ENCODE measurements at places on chromosomes 3 and 15.

DNA sequence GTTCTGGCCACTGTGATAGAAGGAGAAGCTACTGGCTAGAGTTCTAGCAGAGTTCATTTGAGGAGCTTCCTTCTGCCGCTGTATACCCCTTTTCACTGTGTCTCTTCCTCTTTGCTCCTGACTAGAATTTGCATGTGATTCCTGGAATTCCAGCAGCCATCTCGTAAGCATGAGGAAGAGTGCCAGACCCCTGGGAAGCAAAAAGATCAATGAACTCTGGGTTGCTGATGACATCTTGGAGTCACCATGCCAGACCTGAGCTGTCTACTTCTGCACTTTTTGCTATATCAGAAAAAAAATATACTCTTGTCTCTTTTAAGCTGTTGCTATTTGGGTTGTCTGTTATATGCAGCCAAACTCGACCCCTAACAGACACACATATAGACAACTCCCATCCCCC, 3.7 kb upstream of the ADAMTS17 start:
- no peak for DNase-seq

GRCh38 chr3:40765884-40766283, 241.1 kb downstream of the ZNF621 start:
- no peak for DNase-seq

GRCh38 chr3:129077222-129077621, 16.6 kb downstream of the GP9 start:
- DNase-seq: no peak

- no peak for DNase-seq
Measured at GRCh38 chr15:55800216-55800615, 57.3 kb upstream of the PRTG start.

DNA sequence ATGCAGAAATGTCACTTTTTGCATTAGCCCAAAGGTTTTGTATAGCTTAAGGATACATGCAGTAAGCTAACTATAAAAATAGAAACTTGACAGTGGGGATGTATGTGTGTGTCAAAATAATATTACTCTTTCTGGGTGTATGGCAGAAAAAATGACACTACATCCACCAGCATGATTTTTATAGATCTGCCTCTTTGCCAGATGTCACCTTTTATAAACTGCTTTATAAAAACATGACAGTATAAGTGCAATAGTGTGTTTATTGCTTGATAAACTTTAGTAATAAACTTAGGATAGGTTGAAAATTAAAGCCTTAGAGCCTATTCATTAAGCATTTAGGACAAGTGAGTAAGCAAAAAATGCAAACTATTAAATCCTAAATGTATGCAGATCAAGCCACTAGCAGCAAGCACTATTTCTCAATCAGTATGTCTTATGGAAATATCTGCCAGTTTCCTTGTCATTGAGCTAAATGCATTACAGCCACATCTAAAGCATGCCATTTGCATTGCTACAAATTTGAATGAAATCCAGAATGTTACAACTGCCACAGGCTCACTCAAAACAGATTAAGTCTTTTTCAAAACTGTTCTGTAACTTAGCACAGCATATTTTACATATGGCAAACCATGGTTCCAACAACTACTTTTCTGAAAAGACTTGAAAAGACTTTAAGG, 935.0 kb downstream of the FHIT start:
- no peak for DNase-seq

- DNase-seq: no peak
Measured at GRCh38 chr3:97694876-97695275, 69.7 kb upstream of the ARL6 start.

DNA sequence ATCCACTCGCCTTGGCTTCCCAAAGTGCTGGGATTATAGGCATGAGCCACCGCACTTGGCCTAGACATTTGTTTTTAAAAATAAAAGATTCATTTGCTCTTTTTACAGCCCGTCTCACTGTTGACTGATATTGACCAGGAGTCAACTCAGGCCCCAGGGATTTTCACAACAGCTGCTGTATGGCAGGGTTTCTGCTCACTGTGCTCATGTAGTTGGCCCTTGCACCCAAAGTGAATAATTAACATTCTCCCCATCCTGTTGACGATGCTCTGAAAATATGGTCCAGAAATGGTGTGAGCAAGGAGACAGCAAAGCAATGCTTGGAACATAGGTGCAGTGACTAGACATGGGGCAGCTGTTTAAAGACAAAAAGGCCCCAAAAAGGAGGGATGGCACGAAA, 2.9 kb upstream of the CCR5 start:
- no peak for DNase-seq

Measured in CD4-positive, alpha-beta T cell treated with Interleukin-21 for 1 hour (primary cell).